ENCODE measurements at places on chromosomes 5 and 9.
A peak's percentile ranks its signal among the peaks of the same experiment; 100 is the strongest.

GRCh38 chr9:36640771-36641381 lies 68.2 kb downstream of the MELK start:
- DNase-seq = no peak

- DNase-seq = no peak
Observed at GRCh38 chr5:171573451-171574225, 154.2 kb downstream of the FGF18 start.

GRCh38 chr5:67693956-67694809 lies 497.6 kb upstream of the CD180 start:
- DNase-seq = no peak

- no peak for DNase-seq
Observed at GRCh38 chr5:109997161-109997560, 307.4 kb downstream of the MAN2A1 start.

GRCh38 chr5:81646469-81646995 lies 104.4 kb downstream of the SSBP2 start:
- DNase-seq = no peak

- DNase-seq = no peak
Observed at GRCh38 chr5:132425009-132425937, 55.8 kb downstream of the SLC22A5 start.

- DNase-seq = no peak
Observed at GRCh38 chr9:3359048-3359692, 166.6 kb downstream of the RFX3 start.

GRCh38 chr5:153099328-153099727 lies 391.1 kb upstream of the GRIA1 start:
- DNase-seq = no peak

- no peak for DNase-seq
Observed at GRCh38 chr5:163888366-163888765, 382.9 kb downstream of the MAT2B start.

- no peak for DNase-seq
Observed at GRCh38 chr5:95241-95980, 3.4 kb downstream of the PLEKHG4B start.

DNA sequence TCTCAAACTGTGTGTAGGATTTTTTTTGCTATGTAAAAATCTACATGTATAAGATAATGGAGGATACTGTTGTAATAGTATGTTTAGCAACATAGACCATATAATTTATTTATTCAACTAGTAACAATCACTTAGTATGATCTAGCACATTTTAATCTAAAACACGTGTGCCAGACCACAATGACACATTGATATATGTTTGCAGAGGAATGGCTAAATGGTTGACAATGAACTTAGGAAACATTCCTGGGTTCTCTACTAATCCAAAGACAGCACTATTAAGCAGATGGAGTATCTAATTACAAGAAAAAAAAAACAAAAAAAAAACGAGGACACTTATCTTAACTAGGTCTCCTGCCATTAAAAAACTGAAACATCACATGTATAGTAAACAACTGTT lies 261.7 kb upstream of the PAPPA start:
- DNase-seq = no peak

GRCh38 chr5:172837640-172838039 lies 3.6 kb downstream of the ERGIC1 start:
- DNase-seq = no peak

DNA sequence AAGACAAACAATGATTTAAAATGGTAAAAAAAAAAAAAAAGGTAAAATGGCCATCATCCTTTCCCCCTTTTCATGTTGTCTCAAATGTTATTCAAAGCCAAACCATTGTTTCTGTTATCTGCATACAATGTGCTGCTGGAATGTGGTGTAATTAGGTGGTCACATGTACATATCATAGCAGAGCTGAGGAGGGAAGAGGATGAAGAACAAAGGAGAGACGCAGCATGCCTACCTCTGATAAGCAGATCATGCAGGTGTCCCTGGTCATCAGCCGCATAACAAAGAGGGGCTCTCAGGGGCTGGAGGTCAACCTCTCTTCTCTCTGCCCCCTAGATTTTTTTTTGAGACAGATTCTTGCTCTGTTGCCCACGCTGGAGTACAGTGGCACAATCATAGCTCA lies 141.0 kb downstream of the CARTPT start:
- no peak for DNase-seq

- no peak for DNase-seq
Observed at GRCh38 chr5:137758715-137759306, 4.6 kb upstream of the HNRNPA0 start.

DNA sequence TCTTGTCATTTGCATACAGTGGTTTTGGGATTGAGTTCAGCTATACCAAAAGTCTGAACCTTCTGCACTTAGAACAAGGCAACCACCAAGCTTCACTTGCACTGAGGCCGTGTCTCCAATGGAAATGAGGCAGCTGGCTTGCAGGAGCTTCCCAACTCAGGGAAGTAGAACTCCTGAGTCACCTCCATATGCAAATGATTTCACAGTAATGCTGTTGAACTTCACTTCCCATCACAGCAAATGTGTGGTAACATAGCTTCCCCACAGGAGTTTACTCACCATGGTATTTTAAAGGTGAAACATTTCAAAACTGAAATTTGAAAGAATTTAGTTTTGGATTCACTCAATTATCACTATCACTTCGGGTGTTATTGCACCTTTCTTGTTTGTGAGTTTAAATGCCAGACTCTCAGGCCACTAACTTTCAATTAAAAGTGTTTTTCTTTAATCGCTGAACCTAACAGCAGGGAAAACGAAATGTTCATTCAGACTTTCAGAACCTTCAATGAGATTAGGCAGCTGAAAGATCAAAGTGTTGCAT lies 9.0 kb downstream of the CD274 start:
- no peak for DNase-seq

- DNase-seq = no peak
Observed at GRCh38 chr9:21428235-21428634, 12.0 kb upstream of the IFNA1 start.

DNA sequence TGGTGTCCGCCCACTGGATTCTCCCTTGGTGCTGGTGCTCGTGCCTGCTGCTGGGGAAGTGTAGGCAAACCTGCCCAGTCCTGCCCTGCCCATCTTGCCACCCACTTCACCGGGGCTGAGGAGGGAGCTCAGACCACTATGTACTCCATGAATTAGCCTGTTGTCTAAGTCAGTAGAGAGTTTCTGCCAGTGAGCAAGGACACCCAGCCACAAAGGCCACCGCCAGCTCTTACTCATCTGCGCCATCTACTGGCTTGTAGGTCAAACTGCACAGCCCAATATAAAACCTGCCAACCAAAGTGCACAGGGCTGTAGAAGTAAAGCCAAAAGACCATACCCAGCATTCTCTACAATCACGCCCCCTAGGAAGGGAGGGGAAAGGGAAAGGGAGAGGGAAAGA lies 102.3 kb downstream of the GLIS3 start:
- DNase-seq = peak; percentile 30

DNA sequence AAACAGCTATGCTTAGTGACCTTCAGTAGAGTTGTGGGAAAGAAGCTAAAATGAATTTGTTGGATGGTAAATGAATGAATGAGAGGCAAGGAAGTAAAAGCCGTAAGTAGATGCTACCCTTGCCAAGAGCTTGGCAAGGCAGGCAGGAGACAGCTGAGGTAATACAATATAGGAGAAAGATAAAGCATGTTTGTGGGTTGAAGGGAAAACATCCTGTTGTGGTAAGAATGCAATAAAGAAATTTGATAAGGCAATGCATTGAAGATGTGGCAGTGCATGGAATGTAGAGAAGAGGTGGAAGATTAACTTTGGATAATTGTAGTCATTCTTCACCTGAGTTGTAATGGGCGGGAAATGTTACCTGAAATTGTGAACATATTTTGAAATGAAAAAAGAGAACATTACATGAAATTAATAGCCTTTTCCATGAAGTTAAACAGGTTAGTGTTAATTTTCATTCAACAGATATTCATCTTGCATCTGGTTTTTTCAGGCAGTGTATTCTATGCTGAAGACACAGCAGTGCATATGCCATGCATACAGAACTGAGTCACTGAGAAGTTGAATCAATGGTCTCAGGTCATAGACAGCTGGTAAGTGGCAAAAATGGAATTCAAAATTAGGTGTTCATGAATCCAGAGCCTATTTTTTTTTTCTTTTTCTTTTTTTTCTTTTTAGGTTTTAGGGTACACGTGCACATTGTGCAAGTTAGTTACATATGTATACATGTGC lies 43.4 kb upstream of the SPINK5 start:
- DNase-seq = no peak

DNA sequence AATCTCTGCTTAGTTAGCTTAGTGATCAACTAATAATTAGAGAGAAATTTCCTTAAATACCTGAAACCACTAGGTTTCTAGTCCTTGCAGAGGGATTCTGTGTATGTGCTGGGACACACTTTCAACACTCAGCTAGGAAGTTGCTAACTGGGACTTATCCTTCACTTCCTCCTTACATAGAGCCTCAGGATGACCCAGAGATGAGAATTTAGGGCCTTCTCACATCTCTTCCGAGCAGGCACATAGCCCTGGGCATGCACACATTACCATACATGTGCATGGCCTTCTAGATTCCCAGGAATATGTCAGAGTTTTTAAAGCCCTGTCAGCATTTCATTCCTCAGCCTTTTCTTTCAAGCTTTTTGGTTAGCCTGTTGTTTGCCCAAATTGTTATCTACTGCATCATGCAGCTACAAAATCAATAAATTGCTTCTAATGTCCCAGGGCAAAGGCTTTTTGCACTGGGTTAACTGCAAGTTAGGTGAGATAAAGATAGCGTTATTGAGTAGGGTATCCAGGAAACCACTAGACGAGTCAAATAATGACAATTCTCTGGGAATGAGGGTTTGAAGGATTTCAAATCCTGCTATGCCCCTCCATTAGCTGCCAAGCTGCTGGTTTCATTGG lies 22.0 kb upstream of the CDK20 start:
- no peak for DNase-seq

DNA sequence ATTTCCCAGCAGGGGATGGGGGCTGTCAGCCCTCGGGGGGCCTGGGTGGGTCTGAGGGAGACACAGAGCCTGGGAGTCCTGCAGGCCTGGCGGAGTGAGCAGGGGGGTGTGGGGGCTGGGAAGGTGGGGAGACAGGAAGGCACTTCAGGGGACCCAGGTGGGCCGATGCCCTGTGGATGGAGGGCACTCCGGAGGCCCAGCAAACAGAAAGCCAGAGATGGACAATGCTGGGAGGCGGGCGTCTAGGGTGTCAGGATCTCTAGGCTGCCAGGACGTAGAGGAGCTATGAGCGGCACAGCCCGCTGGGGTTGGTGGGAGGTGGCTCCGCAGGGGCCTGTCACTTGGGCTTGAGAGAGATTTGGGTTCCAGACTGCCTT lies 87.6 kb upstream of the COL5A1 start:
- no peak for DNase-seq

DNA sequence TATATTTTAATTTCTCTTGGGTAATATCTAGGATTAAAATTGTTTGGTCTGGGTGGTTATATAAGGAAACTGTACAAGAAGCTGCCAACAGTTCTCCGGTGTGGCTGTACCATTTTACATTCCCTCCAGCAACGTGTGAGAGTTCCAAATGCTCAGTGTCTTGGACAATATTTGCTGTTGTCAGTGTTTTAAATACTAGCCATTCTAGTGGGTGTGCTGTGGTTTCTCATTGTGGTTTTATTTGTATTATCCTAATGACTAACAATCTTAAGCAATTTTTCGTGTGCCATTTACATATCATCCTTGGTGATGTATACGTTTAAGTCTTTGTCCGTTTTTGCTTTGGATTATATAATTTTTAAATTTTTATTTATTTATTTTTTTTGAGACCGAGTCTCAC lies 34.0 kb downstream of the TNFSF15 start:
- DNase-seq = no peak

DNA sequence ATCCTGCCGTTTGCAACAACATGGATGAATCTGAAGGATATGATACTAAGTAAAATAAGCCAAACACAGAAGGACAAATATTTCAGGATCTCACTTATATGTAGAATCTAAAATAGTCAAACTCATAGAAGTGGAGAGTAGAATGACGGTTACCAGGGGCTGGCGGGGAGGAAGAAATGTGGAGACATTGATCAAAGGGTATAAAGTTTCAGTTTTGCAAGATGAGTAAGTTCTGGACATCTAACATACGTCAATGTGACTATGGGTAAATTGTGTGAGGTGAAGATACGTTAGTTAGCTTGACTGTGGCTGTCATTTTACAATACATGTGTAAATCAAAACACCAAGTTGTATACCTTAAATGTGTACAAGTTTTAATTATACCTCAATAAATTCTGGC lies 200.3 kb downstream of the SNX18 start:
- no peak for DNase-seq

- no peak for DNase-seq
Observed at GRCh38 chr9:1718836-1719235, 296.3 kb upstream of the SMARCA2 start.

DNA sequence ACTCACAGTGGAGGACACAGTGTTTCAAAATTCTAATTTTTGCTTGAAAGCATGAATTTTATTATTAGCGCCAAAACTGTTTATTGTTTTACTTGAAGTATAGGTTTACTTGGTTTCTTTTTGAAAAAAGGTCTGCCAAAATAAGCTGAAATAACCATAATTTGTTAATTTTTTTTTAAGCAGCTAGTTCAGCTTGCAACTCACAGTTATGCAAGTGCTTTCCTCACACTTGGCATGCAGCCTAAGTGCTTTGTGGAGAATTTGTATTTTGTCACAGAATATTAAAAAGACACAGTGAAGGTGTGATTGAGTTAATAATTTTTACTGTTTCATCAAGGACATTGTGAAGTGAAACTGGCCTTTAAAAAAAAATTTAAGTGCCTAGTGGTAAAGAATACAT lies 21.6 kb downstream of the PBX3 start:
- no peak for DNase-seq

GRCh38 chr5:157108976-157109375 lies at the start of gene HAVCR2:
TSS of gene HAVCR2 (minus strand) at chr5:157109044. CDS start at chr5:157108983, 61 bp downstream.
- no peak for DNase-seq

DNA sequence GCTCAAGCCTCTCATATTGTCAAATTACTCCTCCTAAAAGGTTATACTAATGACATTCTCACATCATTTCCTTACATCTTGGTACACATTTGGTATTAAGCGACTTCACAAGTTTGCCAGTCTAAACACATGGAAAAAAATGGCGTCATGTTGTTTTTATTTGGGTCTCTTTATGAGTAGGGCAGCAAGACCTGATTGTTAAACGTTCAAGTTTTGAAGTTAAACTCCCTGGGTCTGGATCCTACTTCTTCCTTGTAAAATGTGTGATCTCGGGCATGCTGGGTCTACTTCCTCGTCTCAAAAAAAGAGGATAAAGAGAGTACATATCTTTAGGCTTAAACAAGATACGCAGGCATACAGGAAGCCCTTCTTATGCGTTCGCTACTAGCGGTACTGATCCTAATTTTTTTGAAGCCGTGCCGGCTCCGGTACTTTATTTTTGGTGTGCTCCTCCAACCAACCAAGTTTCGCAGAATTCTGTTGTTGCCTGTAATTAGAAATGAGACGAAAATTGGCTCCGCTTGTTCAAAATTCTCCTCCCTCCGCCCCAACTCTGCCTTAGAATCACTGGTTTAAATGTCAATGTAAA lies 596 bp upstream of the CDC37L1 start:
- peak; percentile 65 for DNase-seq

Data from NCI-H1694 treated with DMSO at 0.1 percent for 48 hours (cell line).